ENCODE measurements at places on chromosomes 1 and 21.

GRCh38 chr1:226546926-226547325 lies 1.6 kb upstream of the STUM start:
- H3K27me3 ChIP-seq = no peaks in the 10 kb centered on the region
- H3K36me3 ChIP-seq = no peaks in the 10 kb centered on the region
- DNase-seq = no peak
- peaks cover 15% of the 10 kb centered on the region for H3K4me1 ChIP-seq
- no peak overlapping the region for H3K27ac ChIP-seq

GRCh38 chr1:97680894-97681293 lies 239.9 kb downstream of the DPYD start:
- no peaks in the 10 kb centered on the region for H3K27me3 ChIP-seq
- H3K36me3 ChIP-seq = no peaks in the 10 kb centered on the region
- no peak overlapping the region for H3K27ac ChIP-seq
- no peak for DNase-seq

DNA sequence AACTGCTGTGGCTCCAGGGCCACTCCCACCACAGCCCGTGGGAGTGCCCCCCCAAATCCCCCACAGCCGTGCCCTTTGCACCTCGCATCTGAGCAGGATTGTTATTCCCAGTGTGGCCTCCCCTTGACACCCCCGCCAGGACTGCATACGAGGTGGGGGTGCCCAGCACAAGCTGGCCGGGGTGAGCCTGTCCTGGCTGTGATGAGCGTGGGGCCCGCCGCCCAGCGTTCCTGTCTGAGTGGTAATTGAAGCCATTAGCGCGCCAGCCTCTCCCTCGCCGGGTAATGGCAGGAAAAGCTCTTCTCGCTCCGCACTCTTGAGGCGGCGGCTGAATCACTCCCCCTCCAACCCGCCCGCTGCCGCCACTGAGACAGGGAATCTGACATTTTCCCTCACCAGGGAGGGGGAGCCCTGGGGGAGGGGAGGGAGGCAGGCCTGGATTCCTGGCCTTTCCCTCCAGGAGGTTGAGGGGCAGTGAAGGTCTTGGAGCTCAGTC lies 27.7 kb downstream of the PTPRF start:
- peaks cover 14% of the 10 kb centered on the region for H3K36me3 ChIP-seq
- H3K27me3 ChIP-seq = no peaks in the 10 kb centered on the region
- peaks cover 3% of the 10 kb centered on the region for H3K4me1 ChIP-seq
- DNase-seq = no peak
- H3K27ac ChIP-seq = no peak overlapping the region
- no peak overlapping the region for H3K4me3 ChIP-seq

GRCh38 chr1:31745096-31745945 lies 18.8 kb downstream of the ADGRB2 start:
- H3K4me1 ChIP-seq = no peaks in the 10 kb centered on the region
- no peaks in the 10 kb centered on the region for H3K36me3 ChIP-seq
- H3K4me3 ChIP-seq = no peak overlapping the region
- H3K27me3 ChIP-seq = no peaks in the 10 kb centered on the region

- no peaks in the 10 kb centered on the region for H3K4me1 ChIP-seq
- peak within 1 kb of the TSS; percentile 82 for H3K27ac ChIP-seq
- H3K4me3 ChIP-seq = peak within 1 kb of the TSS; percentile 42
- H3K27me3 ChIP-seq = no peaks in the 10 kb centered on the region
- H3K36me3 ChIP-seq = no peaks in the 10 kb centered on the region
- DNase-seq = peak; percentile 93
These were observed at the start of gene NSUN4 for GRCh38 chr1:46340404-46341221. TSS of gene NSUN4 (plus strand) at chr1:46340807. CDS start at chr1:46340827, 20 bp downstream.

- H3K27me3 ChIP-seq = no peaks in the 10 kb centered on the region
- H3K27ac ChIP-seq = no peak overlapping the region
- no peaks in the 10 kb centered on the region for H3K4me1 ChIP-seq
- H3K36me3 ChIP-seq = no peaks in the 10 kb centered on the region
These were observed 39.4 kb downstream of the COL18A1 start for GRCh38 chr21:45444385-45444784.

DNA sequence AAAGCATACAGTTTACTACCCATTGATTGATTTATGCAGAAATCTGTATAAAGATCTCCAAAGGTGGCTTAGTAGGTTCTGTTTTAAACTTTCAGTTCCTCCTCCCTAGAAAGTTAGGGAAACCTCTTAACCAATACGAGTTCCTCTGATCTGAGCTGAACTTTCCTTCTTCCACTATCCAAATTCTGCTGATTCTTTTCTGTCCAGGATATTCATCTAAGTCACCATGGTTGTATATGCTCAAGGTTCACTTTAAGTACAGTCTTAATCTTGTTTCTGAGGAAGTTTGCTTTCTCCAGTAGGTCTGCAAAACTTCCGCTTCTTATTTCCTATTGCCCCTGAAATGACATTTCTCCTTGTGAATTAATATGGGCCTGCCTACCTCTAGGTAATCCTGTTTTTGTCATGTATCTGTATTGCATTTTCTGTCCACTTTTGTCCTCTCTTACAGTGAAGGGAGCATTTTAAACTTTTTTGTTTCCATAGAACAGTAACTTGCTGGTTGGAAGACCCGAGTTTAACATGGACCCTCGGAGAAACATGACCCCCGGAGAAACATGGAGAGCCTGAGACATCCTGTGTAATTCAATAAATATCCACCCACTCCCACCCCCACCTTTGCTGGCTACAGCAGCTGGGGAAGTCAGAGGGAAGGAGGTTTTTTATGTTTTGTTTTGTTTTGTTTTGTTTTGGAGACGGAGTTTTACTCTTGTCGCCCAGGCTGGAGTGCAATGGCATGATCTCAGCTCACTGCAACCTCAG lies 16.7 kb upstream of the TUT4 start:
- H3K4me3 ChIP-seq = no peak overlapping the region
- no peaks in the 10 kb centered on the region for H3K36me3 ChIP-seq
- no peak for DNase-seq

DNA sequence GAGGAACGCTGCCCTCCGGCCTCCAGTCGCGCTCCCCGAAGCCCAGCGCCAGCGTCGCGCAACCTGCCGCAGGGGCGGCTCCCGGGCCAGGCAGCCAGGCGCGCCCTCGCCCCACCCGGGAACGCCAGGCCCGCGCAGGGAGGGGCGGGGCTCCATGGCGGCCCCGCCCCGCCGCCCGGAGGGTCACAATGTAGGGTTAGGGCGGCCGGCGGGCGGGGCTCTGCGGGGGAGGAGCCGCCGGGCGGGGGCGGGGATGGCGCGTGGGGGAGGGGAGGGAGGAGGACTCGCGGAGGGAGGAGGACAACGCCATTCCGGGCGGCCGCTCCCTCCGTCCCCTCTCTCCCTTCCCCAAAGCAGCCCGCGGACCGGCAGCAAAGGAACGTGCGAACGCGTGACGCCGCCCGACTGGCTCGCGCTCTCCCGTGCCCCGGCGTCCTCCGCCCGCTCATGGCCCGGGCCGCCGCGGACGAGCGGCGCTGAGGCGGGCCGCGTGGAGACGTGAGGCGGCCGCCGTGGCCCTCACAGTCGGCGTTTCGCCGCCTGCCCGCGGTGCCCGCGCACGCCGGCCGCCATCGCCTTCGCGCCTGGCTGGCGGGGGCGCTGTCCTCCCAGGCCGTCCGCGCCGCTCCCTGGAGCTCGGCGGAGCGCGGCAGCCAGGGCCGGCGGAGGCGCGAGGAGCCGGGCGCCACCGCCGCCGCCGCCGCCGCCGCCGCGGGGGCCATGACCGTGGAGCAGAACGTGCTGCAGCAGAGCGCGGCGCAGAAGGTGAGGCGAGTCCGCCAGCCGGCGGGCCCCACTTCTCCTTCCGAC lies at the start of gene USP25:
USP25 (plus strand) TSS at position 309 of the 810 bp plus-strand sequence; CDS start at position 721, 412 bp downstream.
- H3K4me1 ChIP-seq = peaks cover 7% of the 10 kb centered on the region
- peak; percentile 90 for DNase-seq
- H3K36me3 ChIP-seq = no peaks in the 10 kb centered on the region
- H3K27ac ChIP-seq = peak within 1 kb of the TSS; percentile 86

DNA sequence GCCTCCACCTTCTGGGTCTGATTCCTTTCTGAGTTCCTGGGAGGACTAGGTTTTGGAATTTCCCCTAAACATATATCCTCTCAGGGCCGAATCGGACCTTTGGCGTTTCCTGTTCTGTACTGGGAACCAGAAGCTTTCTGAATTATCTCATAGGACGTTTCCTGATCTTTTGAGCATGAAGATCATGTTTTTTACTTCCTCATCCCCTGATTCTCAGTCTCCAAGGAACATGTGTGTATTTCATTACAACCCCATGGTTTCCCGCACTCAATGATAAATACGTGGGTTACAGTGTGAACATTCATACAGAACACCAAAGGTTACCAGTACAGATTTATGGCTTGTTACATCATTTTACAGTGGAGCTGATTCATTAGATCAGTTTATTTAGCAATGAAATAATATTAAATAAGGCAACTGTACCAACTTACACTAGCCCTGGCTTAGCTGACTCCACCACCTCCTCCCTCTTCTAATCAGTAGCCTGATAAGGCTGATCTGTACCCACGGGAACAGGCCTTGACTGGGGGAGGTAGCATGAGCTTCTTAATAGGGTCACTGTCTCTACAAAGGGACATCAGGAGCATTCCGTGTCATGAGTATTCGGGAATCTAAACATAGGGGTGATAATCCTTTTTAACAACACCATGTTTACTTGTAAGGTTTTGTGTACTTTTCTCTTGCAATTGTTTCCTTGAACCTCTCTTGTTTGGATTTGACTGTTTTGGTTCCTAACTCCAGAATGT lies 57.8 kb upstream of the ERRFI1 start:
- no peaks in the 10 kb centered on the region for H3K36me3 ChIP-seq
- H3K27me3 ChIP-seq = no peaks in the 10 kb centered on the region
- no peak for DNase-seq

DNA sequence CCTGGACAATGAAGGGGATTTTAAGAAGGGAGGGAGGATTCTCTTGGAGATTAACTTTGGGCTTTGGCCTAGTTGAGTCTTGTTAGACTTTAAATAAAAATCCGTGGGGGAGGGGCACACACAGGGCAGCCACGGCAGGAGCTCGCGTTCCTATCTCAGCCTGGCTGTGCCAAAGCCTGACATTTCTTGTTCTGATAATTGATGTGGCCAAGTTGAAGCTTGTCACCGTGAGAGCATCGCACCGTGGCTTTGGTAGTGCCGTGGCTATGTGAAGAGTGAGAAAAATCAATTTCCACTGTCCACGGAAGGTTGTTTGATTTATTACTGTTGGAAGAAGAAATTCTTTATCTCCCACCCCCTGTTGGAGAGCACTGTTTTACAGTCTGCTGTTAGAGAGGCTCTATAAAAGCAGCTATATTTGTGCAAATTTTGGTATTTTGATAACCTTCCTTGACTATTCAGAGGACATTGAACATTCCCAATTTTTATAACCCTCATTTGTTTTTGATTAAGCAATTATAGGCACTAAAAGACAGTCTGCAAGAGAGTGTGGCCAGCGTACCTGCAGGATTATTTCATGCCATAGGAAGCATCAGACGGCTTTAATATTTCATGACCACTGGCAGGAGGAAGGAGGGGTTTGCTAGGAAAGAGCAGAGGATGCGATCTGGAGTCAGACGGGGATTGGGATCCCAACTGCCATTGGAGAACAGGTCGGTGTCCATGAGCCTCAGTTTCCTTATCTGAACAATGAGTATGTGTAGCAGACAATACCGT lies 160.7 kb downstream of the KAZN start:
- H3K4me3 ChIP-seq = no peak overlapping the region
- no peak overlapping the region for H3K27ac ChIP-seq
- no peaks in the 10 kb centered on the region for H3K36me3 ChIP-seq
- H3K4me1 ChIP-seq = no peaks in the 10 kb centered on the region

Data from pancreas (tissue), 10 donors.